ENCODE measurements at places on chromosomes 7 and 10.

GRCh38 chr10:98344589-98345038 lies 70.4 kb downstream of the PYROXD2 start:
- peak; percentile 28 for DNase-seq

DNA sequence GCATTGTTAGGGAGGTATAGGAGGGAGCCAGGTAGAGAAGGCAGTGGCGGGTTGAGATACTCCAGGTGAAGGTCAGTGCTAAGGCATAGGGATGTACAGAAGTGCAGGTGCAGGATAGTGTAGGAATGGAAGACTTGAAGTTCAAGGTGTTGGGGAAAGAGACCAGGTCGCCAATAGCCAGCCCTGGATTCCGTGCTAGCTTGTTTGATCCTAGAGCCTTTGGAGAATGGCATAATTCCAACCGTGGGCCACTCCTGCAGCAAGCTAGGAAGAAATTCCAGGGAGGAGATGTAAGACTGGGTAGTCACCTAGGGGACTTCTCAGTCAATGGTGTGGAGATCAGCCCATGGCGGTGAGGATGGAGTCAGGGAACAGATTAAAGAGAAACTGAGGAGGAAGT lies 272.7 kb downstream of the RPS24 start:
- DNase-seq: no peak

GRCh38 chr7:4960363-4960762 lies 1.4 kb upstream of the MMD2 start:
- no peak for DNase-seq

DNA sequence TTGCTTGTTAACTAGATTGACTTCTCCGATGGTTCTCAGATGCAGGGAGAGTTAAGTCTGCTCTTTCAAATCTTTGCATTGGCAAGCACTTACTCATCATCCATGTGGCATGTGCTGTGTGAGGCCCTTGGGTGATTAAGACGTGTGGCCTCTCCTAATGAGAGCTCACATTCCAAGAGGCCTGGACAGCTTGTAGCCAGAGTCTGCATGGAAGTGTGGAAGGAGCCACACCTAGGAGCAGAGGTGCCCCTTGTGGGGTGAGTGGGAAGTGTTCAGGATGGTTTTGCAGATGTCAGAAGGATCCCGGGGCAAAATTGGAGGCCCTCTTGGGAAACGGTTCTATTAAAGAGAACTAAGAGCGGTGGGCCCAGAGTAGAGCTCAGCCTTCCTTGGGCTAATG lies 225.9 kb downstream of the PAXIP1 start:
- DNase-seq: no peak

Measured in skin of body (tissue), 3 donors.